ENCODE measurements at places on chromosomes 1 and 21.
A peak's percentile ranks its signal among the peaks of the same experiment; 100 is the strongest.

- no peak for DNase-seq
Observed at GRCh38 chr1:48048064-48048463, 50.9 kb upstream of the TRABD2B start.

GRCh38 chr21:38395581-38395980, 102.7 kb downstream of the ERG start:
- DNase-seq, result no peak

DNA sequence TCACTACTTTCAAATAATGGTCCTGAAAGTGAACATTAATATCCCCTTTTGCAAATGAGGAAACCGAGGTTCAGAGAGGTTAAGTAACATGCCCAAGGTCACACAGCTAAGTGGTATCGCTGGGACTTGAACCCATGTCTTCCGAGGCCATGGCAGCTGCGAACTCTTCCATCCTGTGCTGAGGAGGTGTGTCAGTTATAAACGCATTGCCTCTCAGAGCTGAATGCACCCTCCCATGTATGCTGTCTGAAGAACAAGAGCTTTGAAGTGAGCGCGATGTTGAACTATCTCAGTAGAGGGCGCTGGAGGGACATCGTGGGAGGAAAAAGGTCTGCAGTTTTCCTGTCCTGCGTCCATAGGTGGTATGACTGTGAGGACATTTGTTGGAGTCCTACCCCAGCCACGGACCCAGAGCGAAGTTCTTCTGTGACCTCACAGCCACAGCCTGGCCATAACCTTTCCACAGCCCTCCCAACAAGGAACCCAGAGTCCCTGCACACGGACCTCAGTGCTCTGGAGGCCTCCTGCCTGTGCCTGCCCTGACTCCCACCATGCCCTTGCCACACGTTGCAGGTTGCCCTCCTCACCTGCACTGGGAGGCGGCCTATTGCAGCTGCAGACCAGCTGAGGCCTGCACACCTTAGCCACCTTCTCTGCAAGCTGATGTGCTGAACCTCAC, 7.5 kb downstream of the MYOC start:
- peak; percentile 84 for DNase-seq

DNA sequence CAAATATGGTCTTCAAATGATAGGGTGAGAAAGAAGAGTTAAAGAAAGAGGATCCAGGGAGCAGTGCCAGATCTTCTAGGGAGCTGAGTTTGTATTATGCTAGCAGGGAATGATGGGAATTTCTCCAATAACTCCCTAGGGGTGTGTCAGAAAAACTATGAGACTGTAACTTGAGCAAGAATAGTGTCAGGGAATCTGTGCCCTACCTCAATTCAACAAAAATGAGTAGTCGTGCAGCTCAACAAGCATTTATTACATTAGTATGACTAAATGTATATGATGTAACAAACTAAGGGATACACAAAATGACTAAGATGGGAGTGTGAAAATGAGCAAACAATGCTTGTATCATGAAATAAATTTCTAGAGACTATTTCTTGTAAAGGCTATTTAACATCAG, 24.2 kb downstream of the SPAG17 start:
- no peak for DNase-seq

DNA sequence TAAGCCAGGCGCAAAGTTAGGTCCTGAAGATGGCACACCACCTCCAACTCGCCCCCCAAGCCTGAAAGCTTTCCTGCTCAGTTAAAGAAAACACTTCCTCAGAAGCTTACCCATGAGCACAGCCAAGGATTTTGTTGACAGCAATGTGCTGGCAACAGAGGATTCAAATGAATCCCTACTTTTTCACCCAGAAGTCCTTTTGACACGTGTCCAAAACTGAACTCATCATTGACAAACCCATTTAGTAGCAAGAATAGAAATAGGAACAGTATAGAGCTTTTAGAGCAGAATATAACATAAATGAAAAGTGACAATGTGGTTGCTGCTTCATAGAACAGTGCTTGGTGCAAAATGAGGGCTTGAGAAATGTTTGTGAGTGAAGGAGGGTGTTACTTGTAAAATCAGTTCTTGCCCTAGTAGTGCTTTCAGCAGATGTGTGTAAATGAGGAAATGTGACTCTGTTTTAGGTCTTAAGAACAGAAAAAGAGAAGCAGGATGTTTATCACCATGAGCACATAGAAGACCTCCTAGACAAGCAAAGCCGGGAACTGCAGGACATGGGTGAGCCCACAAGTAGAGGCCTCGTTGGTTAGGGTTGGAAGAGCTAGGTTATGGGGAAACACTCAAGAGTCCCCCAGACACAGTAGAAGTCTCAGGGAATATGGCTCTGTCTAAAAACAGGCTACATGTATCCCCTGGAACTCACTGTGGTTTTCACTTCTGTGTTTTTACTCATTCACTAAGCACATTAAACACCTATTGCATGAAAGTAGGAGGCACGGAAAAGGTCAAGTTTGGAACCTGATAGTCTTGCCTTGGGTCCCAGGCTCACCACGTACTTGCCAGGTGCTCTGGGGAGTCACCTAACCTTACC, 48.6 kb upstream of the TMEM125 start:
- DNase-seq, result no peak

DNA sequence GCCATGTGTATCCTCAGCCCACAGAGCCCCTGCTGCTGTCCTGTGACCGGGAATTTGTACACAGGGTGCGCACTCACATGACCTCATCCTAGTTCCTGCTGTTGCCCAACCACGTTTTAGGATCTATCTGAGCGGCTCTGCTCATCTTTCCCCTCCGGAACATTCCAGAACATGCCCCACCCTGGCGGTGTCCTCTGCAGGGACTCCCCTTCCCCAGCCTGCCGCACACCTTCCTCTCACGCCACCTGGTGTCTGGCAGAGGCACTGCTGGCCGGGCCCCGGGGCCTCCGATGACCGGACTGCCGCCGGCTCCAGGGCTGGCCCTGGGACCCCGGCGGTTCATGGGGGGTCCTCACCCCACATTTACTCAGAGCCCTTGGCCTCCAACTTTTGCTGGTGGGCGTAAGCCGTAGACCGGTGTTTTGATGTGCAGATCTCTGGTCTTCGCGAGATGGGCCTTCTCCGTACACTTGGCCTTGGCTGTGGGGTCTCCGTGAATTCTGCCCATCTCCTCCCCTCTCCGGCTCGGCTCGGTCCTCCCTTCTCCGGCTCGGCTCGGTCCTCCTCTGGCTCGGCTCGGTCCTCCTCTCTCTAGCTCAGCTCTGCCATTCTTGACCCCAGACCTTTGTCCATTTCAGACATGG, 29.5 kb downstream of the ARHGEF16 start:
- no peak for DNase-seq

GRCh38 chr1:94725566-94725965, 94.6 kb upstream of the SLC44A3 start:
- DNase-seq, result no peak

GRCh38 chr1:40096977-40097782, at the start of gene PPT1:
Gene PPT1 (minus strand): TSS chr1:40097252. CDS start chr1:40097238, 14 bp downstream.
- DNase-seq, result peak; percentile 74

DNA sequence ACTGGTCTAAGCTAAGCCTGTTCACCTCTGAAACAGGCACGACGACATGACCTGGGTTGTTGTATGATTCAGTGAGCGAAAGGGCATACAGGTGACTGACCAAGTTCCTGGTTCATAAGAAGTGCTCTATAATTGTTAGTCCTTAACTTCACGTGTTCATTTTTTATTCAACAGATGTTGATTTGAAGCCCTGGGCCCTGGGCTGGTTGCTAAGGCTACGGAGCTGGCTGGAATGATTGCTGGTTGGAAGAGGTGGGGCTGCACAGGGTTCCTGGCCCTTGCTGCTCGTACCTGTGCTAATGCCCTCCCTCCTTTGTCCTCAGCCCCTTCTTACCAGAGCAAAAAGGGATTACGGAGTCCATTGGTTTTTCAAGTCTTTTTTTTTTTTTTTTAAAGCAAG, 111.3 kb upstream of the CSF3R start:
- DNase-seq, result no peak

GRCh38 chr1:14741082-14741481, 142.6 kb downstream of the KAZN start:
- no peak for DNase-seq

DNA sequence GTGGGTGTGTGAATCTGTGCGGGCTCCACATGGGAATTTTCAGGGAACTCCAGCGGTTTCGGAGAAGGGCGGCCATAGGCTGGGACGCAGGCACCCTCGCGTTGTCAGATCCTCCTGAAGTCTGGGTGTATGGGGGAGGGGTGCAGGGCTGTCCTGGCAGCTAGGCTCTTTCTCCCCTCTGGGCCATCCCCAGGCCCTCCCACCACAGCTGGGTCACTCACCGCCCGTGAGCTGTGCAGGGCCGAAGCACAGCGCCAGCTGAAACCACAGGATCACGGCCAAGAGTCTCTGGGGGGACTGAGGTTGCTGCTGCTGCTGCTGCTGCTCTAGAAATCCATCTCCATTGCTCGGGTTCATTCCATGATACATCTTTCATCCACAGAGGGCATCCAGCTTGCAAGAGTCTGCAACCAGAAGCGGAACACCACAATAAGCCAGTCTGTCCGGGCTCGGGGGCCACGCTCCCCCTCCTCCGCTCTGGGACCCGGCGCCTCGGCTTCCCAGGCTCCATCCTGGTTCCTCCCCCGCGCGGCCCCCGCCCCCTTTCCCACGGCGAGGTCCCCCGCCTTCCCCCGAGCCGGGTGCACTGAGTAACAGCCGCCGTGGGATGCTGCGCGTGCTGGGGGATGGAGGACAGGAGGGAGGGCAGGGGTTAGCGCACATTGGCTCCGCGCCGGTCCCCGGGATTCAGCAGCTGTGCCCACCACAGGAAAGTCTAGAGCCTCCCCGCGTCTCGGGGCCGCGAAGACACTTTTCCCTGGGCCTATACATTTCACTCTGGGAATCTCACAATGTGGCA, 720 bp downstream of the SUSD4 start:
- peak; percentile 15 for DNase-seq

DNA sequence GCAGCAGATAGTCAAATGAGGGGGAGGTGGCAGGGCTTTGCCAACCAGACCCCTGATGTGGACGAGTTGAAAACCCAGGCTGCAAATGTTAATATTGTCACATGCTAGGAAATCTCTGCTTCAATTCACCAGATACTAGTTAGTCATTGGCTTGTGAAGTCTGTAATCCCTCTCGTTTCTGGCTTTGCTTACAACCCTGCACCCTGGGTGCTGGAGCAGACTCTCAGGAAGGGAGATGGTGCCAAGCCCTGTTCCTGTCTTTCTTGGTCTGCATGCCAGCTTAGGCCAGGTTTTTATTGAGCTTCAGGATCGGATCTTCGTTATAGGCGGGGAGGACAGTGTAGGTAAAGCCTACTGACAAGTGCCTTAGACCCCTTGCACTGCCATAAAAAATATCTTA, 53.3 kb downstream of the MDM4 start:
- DNase-seq, result no peak

DNA sequence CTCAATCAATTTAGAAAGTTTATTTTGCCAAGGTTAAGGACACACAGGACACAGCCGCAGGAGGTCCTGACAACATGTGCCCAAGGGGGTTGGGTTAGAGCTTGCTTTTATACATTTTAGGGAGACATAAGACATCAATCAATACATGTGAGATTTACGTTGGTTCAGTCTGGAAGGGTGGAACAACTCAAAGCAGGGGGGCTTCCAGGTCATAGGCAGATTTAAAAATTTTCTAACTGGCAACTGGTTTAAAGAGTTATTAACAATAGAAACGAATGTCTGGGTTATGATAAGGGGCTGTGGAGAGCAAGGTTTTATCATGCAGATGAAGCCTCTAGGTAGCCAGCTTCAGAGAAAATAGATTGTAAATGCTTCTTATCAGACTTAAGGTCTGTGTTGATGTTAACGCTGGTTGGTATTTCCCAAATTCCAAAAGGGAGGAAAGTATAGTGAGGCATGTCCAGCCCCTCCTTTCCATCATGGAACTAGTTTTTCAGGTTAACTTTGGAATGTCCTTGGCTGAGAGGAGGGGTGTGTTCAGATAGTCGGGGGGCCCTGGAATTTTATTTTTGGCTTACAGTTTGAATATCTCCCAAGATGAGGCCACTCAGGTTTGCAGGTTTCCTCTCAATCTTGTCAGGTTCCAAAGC, 31.0 kb upstream of the TGFBR3 start:
- no peak for DNase-seq

DNA sequence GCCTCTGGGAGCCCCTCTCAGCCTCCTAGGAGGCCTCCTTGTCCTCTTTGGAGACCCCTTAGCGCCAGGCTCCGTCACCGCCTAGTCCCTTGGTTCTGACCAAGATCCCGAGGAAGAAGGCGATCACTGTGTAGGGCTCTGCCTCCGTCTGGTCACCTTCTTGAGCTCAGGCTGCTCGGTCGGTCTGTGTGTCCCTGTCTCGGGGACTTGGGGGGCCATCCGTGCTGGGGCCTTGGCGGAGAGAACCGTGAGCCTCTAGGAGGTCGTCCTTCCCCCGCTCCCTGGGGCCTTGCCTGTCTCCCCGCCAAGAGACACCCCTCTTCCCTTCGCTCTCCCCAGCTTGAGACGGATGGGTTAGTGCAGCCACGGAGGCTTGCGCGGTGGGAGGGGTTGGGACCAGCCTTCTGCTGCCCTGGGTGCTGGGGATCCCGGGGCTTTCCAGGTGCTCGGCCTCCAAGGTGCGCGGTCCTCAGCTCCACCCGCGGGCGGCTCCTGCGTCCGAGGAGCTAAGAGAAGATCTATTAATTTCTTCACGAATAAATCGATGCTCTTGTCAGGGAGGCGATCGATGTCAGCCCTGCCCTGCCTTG, 701 bp upstream of the INSRR start:
- DNase-seq, result no peak

DNA sequence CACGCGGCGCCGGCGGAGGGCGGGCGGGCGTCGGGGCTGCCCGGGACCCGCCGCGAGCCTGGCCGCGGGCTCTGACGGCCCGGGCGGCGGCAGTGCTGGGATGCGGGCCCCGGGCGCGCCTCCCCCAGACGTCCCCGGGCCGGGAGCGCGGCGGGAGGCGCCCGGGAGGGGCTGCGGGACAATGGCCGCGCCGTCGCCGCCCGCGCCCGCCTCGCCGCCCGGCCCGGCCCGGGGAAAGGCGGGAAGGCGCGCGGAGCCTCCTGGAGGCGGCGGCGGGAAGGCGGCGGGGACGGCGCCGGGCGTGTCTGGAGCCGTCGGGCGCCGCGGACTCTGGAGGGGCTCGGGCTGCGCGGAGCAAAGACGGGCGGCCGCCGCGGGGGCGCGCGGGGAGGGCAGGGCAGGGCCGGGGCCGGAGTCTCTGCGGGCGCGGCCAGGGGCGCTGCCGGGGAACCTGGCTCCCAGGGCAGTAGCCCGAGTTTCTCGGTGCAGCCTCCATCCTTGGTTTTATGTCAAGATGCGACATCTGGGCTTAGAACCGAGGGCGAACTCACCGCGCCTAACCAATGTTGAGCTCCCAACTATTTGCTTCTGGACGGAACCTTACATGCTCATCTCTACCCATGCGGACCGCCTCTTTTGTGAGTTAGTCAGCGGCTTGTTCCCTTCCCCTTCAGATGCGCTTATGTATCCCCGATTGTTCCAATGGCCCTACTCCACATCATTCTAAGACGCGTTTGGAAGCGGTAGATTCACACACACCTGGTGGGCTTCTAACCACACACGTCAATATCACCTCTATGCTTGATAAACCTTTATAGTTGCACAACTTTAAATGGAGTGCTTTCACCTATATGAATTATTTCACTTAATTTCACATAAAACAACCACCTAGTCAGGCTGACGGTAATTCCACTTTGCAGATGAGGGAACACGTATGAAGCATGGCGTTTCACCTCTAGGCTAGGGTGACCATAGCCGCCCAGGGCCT, 651 bp downstream of the ZBTB8A start:
- no peak for DNase-seq

Measured in Jurkat, Clone E6-1 (cell line).